ENCODE measurements at places on chromosomes 12 and 14.

GRCh38 chr12:126069549-126070165 lies 1004.4 kb downstream of the AACS start:
- peak; percentile 50 for DNase-seq

DNA sequence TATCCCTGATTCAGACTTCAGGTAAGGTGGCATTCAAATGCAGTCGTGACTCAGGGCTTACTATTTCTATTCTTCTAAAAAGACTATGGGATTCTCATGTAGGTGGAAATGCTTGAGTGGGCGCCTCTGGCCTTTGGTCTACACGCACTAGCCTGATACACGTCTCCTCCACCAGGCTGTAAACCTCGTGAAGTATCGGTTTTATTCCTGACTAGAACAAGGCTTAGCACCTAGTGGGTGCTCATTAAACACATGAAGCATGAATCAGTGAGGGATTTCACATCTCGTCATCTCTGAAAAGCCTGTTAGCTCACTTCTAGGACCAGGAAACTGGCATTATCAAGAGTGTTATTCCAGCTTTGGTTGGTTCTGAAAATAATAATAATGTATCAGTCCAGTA lies 17.7 kb upstream of the HNF1A start:
- no peak for DNase-seq

GRCh38 chr12:96501908-96502307 lies 12.5 kb downstream of the CFAP54 start:
- no peak for DNase-seq

- DNase-seq, result no peak
Observed at GRCh38 chr14:45123271-45123670, 11.0 kb downstream of the FKBP3 start.

DNA sequence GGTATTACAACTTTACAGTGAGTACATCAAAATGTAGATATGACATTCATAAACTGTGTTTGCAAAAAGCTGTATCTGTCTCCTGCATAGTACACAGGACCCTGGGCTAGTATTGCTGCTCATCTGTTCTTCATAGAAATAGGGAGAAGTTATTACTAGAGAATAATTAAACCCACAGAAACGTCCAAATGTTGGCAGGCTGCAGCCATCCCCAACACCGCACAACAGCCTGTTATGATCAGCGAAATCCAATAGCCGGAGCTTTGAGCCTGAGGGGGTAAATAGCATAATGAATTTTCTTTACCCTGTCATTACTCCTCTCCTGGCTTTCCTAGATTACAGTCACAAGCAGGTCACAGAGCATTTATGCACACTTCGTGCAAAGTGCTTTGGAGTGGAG lies 178.0 kb downstream of the DACT1 start:
- DNase-seq, result no peak

DNA sequence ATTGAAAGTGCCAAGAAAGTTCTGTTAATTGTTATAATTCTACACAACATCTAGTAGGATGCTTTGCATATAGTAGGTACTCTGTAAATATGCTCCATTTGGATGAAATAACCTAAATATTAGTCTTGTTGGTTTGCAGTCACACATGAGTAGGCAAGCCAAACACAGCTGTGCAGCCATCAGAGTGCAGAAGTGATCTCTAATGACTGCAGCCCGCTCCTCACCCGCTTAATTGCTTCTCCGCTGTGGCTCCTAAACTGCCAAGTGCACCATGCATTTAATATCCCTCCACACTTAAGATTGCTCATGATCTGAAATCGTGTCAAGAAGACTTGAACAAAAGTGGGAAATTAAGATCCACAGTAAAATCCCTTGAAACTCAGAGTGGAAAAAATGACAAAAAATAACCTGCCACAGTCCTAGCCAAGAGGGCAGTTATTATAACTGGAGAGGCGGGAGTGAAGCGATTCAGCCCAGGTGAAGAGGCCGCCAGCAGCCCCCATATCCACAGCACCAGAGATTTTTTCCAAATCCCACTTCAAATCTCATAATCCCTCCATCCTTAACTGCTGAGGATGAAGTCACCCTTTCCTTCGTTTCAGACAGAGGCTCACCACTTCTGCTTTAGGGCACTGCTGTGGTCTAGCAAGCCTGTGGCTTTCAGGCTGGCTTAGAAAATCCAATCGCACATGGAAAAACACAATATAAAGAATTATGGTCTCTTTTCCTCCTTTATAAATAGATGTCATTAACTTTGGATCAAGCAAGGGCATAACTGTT lies 69.5 kb downstream of the TMEM30B start:
- no peak for DNase-seq

DNA sequence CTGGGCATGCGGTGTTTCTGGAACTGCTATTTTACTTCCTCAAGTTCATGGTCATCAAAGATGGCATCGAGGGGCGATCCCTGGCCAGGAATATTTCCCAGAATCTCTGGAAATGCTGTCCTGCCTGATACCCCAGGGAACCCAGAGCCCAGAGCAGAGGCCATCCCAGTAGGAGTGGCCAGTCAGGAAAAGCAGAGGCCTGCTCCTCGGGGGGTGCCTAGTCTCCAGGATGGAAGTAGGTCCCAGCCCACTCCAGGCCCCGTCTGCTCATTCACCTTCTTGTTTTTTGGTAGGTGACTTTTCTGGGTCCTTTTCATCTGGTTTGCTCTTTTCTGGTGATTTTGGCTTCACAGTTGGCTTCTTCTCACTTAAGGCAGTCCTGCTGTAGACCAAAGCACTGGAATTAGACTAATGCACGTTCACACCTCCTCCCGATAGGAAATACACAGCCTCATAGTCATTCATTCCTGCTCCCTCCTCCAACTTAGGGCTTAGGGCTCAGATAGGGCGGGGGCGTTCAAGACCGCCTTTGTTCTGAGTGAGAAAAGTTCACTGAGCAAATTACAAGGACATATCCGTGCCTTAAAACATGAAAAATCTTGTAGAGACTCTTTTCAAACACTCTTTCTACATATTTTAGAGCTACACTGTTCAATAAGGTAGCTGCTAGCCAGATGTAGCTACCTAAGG lies 51.1 kb downstream of the TRAFD1 start:
- DNase-seq, result no peak

- DNase-seq, result no peak
Observed at GRCh38 chr14:79783041-79783440, 428.3 kb downstream of the DIO2 start.

GRCh38 chr12:126663304-126664094 lies 1598.3 kb downstream of the AACS start:
- DNase-seq, result peak; percentile 2

DNA sequence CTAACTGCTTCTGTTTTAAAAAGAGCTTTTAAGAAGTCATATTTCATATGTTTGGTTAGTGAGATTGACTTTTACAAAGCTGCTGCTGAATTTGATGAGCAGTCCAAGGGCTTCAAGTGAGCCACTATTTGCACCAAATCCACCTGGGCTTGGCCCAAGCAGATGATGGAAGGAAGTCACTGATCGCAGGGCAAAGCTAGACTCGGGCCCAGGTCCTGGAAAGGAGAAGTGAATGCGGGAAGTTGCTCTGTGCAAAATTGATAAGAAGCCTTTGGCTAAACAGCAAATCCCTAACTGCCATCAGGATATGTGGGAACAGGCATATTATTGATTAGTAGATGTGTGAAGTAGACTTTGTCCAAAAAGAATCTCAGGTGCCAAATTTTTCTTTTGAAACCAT lies 30.5 kb downstream of the PLXNC1 start:
- DNase-seq, result no peak

DNA sequence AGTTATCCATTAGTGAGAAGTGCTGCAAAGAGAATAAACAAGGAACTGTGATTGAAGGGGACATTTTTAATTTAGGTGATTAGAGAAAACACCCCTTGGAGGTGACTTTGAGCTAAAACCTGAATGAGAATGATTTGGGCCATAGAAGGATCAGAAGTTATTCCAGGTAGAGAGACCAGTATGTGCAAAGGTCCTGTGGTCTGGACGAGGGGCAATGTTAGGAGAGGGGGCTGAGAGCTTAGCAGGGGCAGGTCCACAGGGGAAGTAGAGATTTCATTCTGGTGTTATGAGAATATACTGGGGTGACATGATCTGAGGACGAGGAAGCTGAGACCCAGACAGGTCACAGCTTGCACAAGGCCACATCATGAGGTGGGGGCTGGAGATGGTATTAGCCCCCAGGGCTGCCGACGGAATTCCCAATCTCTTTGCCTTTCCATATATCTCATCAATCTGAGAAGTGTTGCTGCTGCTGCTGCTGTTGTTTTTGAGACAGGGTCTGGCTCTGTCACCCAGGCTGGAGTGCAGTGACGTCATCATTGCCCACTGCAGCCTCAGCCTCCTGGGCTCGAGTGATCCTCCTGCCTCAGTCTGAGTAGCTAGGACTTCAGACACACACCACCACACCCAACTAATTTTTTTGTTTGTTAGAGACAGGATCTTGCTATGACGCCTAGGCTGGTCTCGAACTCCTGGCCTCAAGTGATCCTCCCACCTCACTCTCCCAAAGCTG lies 55.6 kb downstream of the KCTD10 start:
- no peak for DNase-seq

DNA sequence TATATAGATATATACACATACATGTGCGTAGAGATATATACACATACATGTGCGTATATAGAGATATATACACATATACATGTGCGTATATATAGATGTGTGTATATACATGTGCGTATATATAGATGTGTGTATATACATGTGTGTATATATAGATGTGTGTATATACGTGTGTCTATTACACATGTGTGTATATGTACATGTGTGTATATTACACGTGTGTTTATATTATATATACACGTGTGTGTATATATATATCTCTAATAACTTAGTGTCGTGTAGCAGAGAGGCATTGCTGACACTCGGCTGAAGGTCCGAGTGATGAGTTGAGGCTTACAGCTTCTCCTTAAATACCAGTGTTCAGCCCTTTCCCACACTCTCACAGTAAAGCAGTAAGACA lies 133.7 kb downstream of the GLT1D1 start:
- DNase-seq, result no peak

GRCh38 chr14:56160088-56160487 lies 41.9 kb downstream of the PELI2 start:
- DNase-seq, result no peak

GRCh38 chr14:101780887-101781239 lies 19.4 kb downstream of the PPP2R5C start:
- DNase-seq, result no peak

DNA sequence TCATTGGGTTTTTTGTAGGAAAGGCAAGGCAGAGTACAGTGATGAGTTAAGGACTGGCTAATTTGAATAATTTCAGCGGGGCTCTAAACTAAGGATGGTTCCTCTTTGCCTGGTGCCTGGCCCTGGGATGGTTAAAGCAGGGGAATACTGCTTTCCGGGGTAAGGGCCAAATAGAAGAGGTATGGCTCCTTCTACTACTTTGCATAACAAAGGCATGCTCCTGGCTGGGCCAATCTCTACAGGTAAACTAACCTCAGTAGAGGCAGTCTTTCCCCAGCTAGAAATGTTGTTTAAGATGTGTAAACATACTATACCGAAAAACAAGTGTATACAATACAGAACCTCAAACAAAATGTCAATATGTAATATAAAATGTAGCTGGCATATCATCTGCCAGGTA lies 1239.0 kb downstream of the SLC16A7 start:
- DNase-seq, result no peak

DNA sequence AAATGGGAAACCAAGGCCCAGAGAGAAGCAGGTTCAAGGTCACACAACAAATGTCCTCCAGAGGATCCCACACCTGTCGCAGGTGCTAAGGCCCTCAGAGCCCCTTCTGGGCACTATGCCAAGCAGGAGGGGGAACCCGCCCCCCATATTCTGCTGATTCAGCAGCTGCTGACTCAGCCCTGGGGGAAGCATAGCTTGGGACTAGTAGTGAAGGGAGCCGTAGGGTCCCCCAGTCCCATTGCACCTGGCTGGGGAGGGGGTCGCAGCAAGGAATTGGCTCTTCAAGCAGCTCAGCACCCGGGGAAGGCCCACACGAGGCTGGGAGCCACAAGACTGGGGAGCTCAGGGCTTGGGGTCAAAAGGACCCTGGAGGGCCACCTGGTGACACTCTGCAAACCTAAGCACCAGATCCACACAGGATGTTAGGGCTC lies 1.0 kb downstream of the RASAL1 start:
- DNase-seq, result no peak

GRCh38 chr14:22002860-22003284 lies 329.3 kb upstream of the OR4E1 start:
- DNase-seq, result no peak

GRCh38 chr12:52383331-52383730 lies 2.1 kb downstream of the KRT84 start:
- no peak for DNase-seq

- DNase-seq, result no peak
Observed at GRCh38 chr12:115470977-115471376, 787.0 kb upstream of the TBX3 start.

DNA sequence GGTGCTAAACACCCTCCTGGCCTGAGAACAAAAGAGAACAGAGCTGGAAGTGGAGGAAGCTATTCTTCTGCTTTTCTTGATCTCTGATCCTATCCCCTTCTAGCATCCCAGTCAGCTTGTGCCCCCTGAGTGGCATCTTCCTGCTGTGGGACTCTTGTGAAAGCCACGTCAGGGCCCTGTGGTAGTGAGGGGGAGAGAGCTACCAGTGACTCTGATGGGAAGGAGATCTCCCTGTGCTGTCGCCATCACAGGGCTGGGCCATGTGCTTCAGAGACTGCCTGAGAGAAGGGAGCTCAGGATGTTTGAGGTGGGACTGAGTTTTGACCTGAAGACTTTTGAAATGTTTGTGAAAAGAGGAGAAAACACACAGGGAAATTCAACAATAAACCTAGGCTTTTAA lies 107.6 kb upstream of the FUT8 start:
- no peak for DNase-seq

DNA sequence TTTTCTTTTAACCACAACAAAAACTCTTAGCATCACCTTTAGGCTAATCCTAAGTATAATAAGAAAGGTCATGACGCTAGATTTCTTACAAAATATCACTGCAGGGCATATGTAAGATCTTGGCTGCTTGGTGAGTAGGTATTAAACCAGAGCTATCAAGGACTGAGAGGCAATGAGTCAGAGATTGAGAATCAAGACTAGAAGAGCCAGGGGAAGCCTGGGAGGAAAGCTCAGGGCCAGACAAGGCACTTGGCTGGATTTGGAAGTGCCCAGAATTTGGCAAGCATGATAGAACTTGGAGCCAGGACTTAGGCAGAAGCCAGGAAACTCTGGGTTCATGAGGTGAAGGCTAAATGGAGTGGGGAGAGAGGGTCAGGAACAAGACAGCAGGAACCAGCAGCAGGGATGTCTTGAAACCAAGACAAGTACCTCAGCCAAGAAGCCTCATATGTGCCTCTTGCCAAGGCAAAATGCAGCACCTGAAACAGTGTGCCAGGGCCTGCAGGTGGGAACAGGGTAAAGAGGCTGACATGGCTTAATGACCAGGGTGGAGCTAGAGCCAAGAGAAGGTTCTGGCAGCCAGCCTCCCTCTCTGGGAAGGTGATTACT lies 49.9 kb downstream of the PTHLH start:
- DNase-seq, result peak; percentile 43

- no peak for DNase-seq
Observed at GRCh38 chr12:94987076-94987669, 16.3 kb downstream of the NDUFA12 start.

- no peak for DNase-seq
Observed at GRCh38 chr12:71656740-71657139, 6.9 kb downstream of the ZFC3H1 start.

All from brain microvascular endothelial cell (primary cell).